Right renal pelvis (tissue), 4 donors: ENCODE measurements at places on chromosomes 5 and 9.

DNA sequence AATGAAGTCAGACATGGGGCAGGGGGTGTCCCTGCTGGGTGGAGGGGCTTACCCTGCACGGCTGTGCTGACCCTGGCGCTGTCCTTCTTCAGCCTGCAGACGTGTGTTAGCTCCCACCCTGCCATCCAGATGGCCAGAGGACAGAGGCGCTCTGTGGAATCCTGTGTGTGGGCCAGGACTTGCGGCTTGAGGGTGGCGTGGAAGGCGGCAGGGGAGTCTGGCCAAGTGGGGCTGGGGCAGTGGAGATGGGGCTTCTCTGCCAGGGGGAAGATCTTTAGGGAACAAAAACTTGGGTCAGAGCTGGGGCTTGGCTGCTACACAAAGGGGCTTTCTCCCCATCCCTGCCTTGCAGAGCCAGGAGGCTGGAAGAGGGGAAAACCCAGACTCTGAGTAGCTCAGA is 46.5 kb upstream of the SYNPO start:
- DNase-seq, result no peak

DNA sequence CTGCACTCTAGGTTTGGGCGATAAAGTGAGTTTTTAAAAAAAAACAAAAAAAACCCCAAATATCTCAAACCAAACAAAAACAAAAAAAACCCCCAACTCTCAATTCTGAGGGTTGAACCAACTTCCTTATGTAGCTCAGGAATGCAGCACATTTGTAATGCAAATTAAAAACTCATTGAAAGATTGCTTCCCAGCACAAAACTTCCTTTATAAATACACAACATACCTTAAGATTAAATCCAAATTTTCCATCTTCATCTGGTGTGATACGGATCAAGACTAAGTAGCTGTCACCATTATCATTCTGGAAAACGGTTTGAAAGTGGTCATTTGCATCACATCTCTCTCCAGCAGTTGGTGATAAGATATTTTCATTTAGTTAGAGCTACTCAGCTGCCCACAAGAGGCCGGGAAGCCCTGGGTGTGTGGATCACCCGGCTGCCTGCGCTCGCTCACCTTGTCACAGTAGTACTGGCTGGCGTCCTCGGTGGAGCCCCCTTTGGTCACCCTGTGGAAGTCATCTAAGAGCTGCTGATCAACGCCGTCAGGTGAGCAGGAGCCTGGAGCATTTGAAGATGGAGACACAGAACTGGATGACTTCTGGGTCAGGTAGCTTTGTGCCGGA is 88.2 kb downstream of the PTPN3 start:
- no peak for DNase-seq

DNA sequence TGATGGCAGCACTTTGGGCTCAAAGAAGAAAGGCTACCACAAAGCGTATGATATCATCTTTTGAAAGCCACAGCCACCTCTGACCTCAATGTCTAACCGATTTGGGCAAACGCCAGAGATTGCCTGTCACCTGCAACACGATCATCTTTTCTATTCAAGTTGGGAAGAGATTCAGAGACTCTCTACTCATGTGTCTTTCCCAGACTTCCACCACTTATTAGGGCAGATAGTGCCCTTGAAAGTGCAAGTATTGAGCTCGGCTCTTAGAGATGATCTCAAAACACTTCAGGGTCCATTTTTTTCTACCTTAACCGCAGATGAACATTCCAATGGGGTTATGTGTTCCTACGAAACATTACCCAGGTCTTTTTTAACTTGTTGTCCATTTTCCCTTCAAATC is 213.7 kb downstream of the DRD1 start:
- DNase-seq, result no peak

DNA sequence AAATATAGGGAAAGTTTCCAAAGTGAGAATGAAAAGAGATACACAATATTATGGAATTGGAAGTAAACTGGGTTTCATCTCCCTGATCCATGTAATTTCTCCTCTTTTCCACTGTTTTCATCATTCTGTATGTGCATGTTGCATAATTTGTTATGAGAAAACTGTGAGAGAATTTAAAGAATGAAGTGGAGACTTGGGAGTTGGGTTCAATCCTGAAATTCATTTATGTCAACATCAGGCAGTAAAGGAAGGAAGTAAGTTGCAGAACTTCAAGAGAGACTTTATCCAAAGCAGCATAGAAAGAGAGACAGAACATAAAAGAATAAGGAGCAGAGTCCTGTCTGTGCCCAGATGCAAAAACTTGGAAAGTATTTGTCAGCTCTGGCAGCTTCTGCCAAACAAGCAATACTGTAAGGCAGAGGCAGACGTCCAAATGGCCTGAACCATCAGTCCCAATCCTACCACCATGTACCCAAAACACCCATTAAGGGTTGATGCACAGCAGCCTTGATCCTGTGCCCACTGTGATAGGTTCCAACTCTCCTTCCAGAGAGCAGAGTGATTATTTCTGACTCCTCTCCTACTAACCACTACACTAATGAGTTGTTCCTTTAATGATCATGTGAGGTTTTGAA is 425.3 kb upstream of the CDH6 start:
- no peak for DNase-seq

DNA sequence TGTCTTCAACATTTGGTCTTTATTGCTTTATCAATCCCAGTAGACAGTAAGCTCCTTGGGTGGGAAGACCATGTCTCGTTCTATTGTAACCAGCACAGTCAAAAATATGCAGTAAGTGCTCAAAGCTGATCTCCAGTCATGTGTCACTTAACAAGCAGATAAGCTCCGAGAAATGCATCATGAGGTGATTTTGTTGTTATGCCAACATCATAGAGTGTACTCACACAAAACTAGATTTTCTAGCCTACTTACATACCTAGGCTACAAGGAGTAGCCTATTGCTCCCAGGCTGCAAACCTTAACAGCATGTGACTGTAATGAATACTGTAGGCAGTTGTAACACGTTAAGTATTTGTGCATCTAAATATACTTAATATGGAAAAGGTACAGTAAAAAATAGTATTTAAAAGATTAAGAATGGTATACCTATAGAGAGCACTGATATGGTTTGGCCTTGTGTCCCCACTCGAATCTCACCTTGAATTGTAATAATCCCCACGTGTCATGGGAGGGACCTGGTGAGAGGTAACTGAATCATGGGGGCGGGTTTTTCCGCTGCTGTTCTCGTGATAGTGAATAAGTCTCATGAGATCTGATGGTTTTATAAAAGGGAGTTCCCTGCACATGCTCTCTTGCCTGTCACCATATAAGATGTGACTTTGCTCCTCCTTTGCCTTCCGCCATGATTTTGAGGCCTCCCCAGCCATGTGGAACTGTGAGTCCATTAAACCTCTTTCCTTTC is 39.8 kb upstream of the PCSK5 start:
- DNase-seq, result no peak

- DNase-seq, result no peak
Measured at GRCh38 chr9:79977074-79977435, 405.3 kb downstream of the TLE4 start.
